ENCODE measurements at places on chromosomes 16 and 17. TPM values are rescaled to one million over a fixed set of nuclear protein-coding genes. Genes with fewer than 3 reads are reported as not detected.

ADCY7 gene
- 18.9 TPM for total RNA-seq

CLDN7 gene
- total RNA-seq: 75.9 TPM

MSRB1 gene
- 53.0 TPM for total RNA-seq

DNA sequence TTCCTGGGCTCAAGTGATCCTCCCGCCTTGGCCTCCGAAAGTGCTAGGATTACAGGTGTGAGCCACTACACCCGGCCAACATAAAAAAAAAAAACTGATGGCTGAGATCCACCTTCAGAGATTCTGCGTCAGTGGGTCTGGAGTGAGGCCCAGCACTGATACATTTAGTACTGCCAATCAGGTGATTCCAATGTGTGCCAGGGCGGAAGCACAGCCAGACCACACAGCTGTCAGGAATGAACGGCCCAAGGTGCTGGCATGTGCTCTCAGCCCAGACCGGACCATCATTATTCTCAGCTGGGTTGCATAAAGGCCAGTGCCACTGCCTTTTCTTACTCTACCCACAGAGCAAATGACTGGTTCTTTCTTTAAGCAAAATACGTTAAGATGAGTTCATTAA is 1.2 kb upstream of the BCO1 start:
- DNase-seq: no peak

DNA sequence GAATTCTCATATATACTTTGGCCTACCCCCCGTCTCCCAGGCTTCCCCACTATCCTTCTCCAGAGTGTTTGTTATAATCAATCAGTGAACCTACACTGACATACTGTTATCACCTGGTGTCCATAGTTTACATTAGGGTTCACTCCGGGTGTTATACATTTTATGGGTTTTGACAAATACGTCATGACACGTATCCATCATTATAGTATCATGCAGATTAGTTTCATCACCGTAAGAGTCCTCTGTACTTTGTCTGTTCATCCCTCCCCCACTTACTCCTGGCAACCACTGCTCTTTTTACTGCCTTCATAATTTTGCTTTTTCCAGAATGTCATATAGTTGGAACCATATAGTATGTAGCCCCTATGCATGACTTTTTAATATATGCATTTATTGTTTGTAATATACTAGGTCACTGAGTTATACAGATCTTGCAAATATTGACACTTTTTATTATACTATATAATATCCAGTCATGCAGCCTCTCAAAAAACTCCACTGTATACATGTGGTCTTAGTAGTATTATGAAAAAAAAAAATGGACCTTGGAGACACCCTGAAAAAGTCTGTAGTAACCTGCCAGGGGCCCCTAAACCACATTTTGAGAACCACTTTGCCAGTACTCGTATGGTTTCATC is 28.4 kb downstream of the PPM1D start:
- no peak for DNase-seq

All from vagina (tissue), 2 donors.